Right cardiac atrium (tissue), 5 donors: ENCODE measurements at places on chromosomes 13 and 19. TPM values are rescaled to one million over a fixed set of nuclear protein-coding genes. Genes with fewer than 3 reads are reported as not detected.

The ZNF625 gene
- total RNA-seq: 5.7 TPM

The SUGT1 gene
- 71.5 TPM for total RNA-seq

The NOTCH3 gene
- total RNA-seq: 22.1 TPM

The KIR2DL3 gene
- total RNA-seq: not detected

DNA sequence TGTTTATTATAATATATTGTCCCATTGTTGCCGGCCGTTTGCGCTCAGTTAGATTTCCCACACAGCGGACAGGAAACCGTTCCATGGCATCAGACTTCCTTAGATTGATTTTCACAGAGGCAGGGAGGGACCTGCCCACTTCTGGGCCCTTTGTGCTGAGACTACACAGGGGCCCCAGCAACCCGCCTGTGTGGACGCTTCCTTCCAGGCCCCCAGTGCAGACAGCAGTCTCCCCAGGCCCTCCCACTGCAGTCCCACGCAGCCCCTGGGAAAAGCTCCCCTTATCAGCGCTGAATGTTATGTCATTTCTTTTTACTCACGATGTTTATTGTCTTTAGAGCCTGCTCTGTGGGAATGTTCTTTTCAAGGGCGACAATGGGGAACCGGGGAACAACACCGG lies 351.7 kb upstream of the ARGLU1 start:
- DNase-seq: peak; percentile 89

DNA sequence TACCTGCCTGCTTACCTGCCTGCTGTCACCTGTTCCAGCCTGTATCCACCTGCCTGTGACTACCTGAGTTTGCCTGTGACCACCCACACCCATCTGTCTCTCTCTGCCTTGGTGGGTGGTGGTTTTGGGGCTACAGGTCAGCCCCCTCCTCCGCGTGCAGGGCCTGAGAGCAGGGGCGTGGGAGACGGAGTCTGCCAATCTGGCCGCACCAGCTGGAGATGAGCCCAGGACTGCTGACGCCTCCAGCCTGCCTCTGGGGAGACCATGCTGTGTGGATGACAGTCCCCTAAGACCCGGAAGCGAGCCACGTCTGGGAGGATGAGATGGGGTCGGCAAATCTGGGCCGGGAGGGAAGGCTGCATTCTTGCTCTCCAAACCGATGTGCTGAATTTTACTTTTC lies 15.9 kb upstream of the KCTD15 start:
- DNase-seq: peak; percentile 59

- DNase-seq: no peak
These were observed 19.8 kb downstream of the STK24 start for GRCh38 chr13:98556968-98557631.

DNA sequence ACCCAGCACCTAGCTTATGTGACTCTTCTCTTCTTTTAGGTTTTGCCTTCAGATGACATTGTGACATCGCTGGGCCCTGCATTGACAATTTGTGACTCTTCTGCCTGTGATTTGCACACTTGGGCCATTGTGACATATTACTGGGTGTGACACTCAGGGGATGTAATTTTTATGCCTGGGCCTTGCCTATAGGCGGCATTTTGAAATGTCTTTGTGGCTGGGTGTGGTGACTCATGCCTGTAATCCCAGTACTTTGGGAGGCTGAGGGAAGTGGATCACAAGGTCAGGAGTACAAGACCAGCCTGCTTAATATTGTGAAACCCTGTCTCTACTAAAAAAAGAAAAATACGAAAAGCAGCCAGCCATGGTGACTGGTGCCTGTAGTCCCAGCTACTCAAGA lies 28.4 kb upstream of the ZNF681 start:
- DNase-seq: no peak
